ENCODE measurements at places on chromosomes 3 and 15.

GRCh38 chr3:12336099-12336498, 47.2 kb downstream of the PPARG start:
- no peaks in the 10 kb centered on the region for H3K27me3 ChIP-seq
- H3K4me1 ChIP-seq, result no peaks in the 10 kb centered on the region
- H3K4me3 ChIP-seq, result no peak overlapping the region
- H3K36me3 ChIP-seq, result no peaks in the 10 kb centered on the region
- no peak overlapping the region for H3K27ac ChIP-seq

DNA sequence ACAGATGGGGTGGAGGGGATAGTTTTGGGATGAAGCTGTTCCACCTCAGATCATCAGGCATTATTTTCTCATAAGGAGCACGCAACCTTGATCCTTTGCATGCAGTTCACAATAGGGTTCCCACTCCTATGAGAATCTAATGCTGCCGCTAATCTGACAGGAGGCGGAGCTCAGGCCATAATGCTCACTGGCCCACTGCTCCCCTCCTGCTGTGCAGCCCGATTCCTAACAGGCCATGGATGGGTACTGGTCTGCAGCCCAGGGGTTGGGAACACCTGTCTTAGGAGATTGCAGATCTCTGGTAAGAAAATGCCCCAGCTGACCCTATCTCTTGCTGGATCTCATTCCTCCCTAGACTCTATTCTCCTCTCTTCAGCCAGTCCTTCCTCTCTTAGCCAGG, 6.8 kb downstream of the CSTA start:
- no peak overlapping the region for H3K27ac ChIP-seq
- H3K27me3 ChIP-seq, result no peaks in the 10 kb centered on the region
- H3K36me3 ChIP-seq, result no peaks in the 10 kb centered on the region
- H3K4me3 ChIP-seq, result no peak overlapping the region

GRCh38 chr3:139327231-139327630, 16.6 kb upstream of the MRPS22 start:
- DNase-seq, result no peak
- H3K27me3 ChIP-seq, result peaks cover 13% of the 10 kb centered on the region
- H3K4me1 ChIP-seq, result peaks cover 7% of the 10 kb centered on the region
- no peak overlapping the region for H3K27ac ChIP-seq

GRCh38 chr3:30124435-30125370, 481.7 kb upstream of the TGFBR2 start:
- no peaks in the 10 kb centered on the region for H3K4me1 ChIP-seq
- no peak overlapping the region for H3K27ac ChIP-seq
- H3K36me3 ChIP-seq, result no peaks in the 10 kb centered on the region
- H3K4me3 ChIP-seq, result no peak overlapping the region
- no peaks in the 10 kb centered on the region for H3K27me3 ChIP-seq

DNA sequence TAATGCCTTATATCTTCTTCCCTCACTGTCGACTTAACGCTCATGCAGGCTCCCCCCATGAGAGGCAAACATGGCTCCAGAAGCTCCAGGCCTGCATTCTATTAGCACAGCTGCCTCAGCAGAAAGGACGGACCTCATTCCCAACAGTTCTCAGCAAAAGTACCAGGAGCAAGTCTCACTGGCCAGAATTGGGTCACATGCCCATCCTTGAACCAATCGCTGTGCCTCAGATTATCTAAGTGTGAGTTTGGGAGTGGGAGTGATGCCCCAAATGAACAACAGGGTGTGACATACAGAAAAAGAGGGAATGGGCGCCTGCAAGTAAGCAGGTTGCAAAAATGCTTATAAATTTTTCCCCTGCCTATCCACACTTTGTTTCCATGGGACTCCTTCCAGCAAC, 4.3 kb upstream of the RAD18 start:
- no peaks in the 10 kb centered on the region for H3K36me3 ChIP-seq
- peaks cover 17% of the 10 kb centered on the region for H3K27me3 ChIP-seq
- no peak for DNase-seq
- H3K4me3 ChIP-seq, result no peak overlapping the region

DNA sequence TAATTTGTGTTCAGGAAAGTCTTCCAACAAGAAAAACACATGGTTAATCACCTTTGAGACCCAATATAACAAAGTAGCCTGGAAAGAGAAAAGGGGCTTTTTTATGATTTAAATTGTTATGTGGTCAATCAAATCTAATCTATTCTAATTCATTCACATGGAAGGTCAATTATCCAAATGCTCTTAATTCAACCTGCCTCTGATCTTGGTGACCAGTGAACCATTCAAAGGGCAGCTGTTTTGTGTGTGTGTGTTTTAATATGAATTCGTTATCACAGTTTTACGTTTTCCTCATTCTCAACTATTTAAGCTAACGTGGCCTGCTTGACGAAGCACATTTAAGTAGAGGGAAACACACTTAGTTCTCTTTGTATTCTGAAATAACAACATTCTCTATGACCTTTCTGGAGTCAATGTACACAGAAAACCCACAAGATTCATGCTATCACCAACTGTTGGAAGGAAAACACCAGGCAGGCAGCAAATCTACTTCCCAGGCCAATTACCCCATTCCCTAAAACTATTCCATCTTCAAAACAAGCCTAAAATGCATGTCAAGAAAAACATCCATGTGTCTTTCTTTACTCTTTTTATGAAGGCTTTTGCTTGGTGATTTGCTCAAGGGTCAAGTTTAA, 195.4 kb downstream of the SUCLG2 start:
- H3K36me3 ChIP-seq, result no peaks in the 10 kb centered on the region
- peaks cover 4% of the 10 kb centered on the region for H3K4me1 ChIP-seq
- no peak overlapping the region for H3K4me3 ChIP-seq
- no peak overlapping the region for H3K27ac ChIP-seq
- H3K27me3 ChIP-seq, result no peaks in the 10 kb centered on the region
- DNase-seq, result no peak

- no peak overlapping the region for H3K4me3 ChIP-seq
- no peaks in the 10 kb centered on the region for H3K36me3 ChIP-seq
Observed at GRCh38 chr15:33693166-33693800, 275.0 kb upstream of the CHRM5 start.

GRCh38 chr3:126996905-126997304, 14.0 kb downstream of the PLXNA1 start:
- no peaks in the 10 kb centered on the region for H3K27me3 ChIP-seq
- H3K36me3 ChIP-seq, result peaks cover 25% of the 10 kb centered on the region
- no peak overlapping the region for H3K4me3 ChIP-seq
- H3K27ac ChIP-seq, result no peak overlapping the region

DNA sequence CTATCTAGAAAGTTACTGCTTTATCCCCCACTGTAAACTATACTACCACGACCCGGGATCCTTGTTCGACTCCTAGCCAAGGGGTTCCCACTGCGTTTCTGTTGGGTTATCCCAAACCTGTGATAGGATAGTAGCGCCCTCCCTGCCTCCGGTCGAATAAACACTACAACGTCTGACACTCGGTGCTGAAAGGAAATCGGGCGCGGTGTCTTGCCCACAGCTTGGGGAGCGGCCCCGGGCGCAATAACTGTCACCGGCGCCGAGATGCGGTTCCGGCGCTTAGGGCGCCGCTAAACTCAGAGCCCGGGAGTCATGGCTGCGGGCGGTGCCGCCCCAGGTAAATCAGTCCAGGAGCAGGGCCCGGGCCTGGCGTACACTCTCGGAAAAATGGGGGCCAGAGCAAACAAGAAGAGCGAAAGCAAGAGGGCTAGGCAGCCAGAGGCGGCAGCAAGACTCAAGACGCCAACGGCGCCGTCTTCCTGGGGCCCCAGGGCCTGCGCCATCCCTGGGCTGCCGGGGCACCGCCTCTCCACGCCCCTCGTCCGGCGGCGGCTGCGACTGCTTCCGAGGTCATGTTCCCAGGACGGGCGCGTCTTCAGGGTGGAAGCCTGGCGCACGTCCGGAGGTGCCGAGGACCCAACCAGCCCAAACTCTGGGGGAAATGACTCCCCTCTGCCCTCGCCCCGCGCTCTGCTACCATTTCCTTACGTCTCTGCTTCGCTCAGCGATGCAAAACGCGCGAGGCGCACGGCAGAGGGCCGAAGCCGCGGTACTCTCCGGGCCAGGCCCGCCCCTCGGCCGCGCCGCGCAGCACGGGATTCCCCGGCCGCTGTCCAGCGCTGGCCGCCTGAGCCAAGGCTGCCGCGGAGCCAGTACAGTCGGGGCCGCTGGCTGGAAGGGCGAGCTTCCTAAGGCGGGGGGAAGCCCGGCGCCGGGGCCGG, at the start of gene DUT:
Gene DUT, plus strand, starts transcription at position 575 of the 941 bp plus-strand sequence. Its CDS starts 87 bp downstream, at position 662.
- H3K27ac ChIP-seq, result peak within 1 kb of the TSS; percentile 93
- H3K4me1 ChIP-seq, result peaks cover 9% of the 10 kb centered on the region
- peak within 1 kb of the TSS; percentile 64 for H3K4me3 ChIP-seq
- peak; percentile 94 for DNase-seq

DNA sequence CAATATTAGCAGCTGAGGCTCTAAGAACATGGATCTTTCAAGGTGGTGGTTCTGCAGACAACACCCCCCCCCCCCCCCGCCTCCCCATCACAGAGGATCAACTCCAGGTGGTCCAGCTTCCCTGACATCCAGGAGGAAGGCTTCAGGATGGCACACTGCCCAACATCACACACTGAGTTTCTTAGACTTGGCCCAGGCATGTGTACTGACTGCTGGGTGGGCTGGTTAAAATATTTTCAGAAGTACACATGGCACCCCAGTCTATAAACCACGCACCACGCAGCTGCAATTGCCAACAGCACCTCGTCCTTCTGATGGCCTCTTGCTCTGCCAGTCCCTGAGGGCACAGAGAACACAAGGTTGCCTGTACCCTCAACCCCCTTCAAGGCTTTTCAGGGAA, 22.1 kb downstream of the SRPRB start:
- peaks cover 30% of the 10 kb centered on the region for H3K36me3 ChIP-seq
- H3K27me3 ChIP-seq, result no peaks in the 10 kb centered on the region
- DNase-seq, result no peak
- no peaks in the 10 kb centered on the region for H3K4me1 ChIP-seq

GRCh38 chr3:179710079-179710478, 57.2 kb downstream of the USP13 start:
- no peak overlapping the region for H3K27ac ChIP-seq
- no peak overlapping the region for H3K4me3 ChIP-seq
- H3K36me3 ChIP-seq, result peaks cover 17% of the 10 kb centered on the region
- H3K27me3 ChIP-seq, result no peaks in the 10 kb centered on the region
- no peak for DNase-seq
- H3K4me1 ChIP-seq, result peaks cover 8% of the 10 kb centered on the region

- H3K36me3 ChIP-seq, result no peaks in the 10 kb centered on the region
- H3K4me1 ChIP-seq, result peaks cover 17% of the 10 kb centered on the region
- H3K27me3 ChIP-seq, result peaks cover 40% of the 10 kb centered on the region
- peak overlapping the region; percentile 4 for H3K27ac ChIP-seq
- DNase-seq, result no peak
Observed at GRCh38 chr3:184514171-184514490, 47.5 kb upstream of the EPHB3 start.

GRCh38 chr15:89130201-89130600, 41.9 kb downstream of the ABHD2 start:
- DNase-seq, result no peak
- H3K4me3 ChIP-seq, result no peak overlapping the region
- peaks cover 18% of the 10 kb centered on the region for H3K36me3 ChIP-seq
- H3K27ac ChIP-seq, result no peak overlapping the region
- H3K27me3 ChIP-seq, result no peaks in the 10 kb centered on the region
- no peaks in the 10 kb centered on the region for H3K4me1 ChIP-seq

GRCh38 chr3:55549177-55549576, 62.1 kb upstream of the WNT5A start:
- peaks cover 2% of the 10 kb centered on the region for H3K27me3 ChIP-seq
- no peak overlapping the region for H3K27ac ChIP-seq
- DNase-seq, result peak; percentile 85
- H3K4me1 ChIP-seq, result peaks cover 9% of the 10 kb centered on the region
- no peaks in the 10 kb centered on the region for H3K36me3 ChIP-seq
- H3K4me3 ChIP-seq, result no peak overlapping the region

- no peak overlapping the region for H3K4me3 ChIP-seq
- peaks cover 22% of the 10 kb centered on the region for H3K4me1 ChIP-seq
- H3K36me3 ChIP-seq, result no peaks in the 10 kb centered on the region
- peak overlapping the region; percentile 93 for H3K27ac ChIP-seq
Observed at GRCh38 chr3:178456621-178457285, 79.5 kb upstream of the KCNMB2 start.

DNA sequence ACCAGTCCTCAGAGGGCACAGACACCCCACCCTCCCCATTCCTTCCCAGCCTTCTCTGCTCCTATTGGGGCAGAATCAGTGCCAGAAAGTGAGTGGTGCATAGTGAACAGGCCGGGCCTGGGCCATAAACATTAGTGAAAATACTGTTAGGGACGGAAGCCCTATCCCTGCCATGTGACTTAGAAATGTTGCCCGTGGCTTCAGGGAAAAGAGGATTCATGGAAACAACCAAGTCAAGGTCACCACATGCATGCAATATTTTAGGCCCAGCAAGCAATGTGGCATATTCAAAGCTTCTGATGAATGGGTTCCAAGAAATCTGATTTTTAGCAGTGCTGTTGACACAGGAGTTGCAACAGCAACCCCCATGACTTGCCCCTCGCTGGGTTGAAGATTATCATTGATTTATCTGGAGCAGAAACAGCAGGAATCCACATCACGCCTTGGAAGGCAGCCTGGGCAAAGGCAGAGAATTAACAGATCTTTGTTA, 52.3 kb downstream of the CCNL1 start:
- no peaks in the 10 kb centered on the region for H3K27me3 ChIP-seq
- no peak for DNase-seq
- H3K36me3 ChIP-seq, result no peaks in the 10 kb centered on the region

GRCh38 chr3:58192069-58192468, 18.7 kb downstream of the DNASE1L3 start:
- no peak overlapping the region for H3K27ac ChIP-seq
- H3K4me1 ChIP-seq, result peaks cover 3% of the 10 kb centered on the region
- DNase-seq, result no peak
- no peaks in the 10 kb centered on the region for H3K36me3 ChIP-seq

DNA sequence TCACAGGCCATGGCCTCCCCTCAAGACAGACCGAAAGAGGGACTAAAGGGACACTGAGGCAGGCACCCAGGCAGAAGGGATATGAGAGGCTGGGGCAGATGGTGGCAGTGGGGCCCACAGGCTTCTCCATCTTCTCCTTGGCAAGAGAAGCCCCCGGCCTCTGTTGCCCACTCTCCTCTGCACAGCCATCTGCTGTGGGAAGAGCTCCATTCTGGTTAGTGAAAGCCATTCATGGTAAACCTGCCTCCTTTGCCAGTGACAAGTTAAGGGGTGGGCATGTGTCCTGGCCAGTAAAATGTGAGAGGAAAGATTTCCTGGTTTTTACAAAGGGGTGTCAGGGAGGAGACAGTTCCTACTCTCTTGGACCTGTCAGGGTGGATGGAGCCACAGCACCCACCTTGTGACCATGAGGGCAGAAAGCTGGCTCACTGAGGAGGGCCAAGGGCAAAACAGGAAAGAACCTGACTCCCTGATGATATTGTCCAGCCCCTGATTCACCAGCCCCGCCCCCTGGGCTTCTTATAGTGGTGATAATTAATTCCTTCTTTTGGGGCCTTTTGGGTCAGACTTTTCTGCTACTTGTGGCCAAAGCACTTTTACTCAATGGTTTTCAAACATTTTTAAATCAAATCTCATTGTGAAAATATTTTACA, 130.4 kb upstream of the SMAD3 start:
- no peak for DNase-seq
- H3K4me3 ChIP-seq, result no peak overlapping the region
- H3K27me3 ChIP-seq, result peaks cover 4% of the 10 kb centered on the region
- peaks cover 25% of the 10 kb centered on the region for H3K4me1 ChIP-seq
- no peak overlapping the region for H3K27ac ChIP-seq

All from muscle of leg (tissue), 16 donors.